Urinary bladder (tissue), 4 donors: ENCODE measurements at places on chromosomes 3 and 15. TPM values are rescaled to one million over a fixed set of nuclear protein-coding genes. Genes with fewer than 3 reads are reported as not detected.

DLEC1 gene
- total RNA-seq: 0.42 TPM

TM6SF1 gene
- total RNA-seq: 5.7 TPM

TRPM1 gene
- total RNA-seq: not detected

MANF gene
- 34.7 TPM for total RNA-seq

SCAMP5 gene
- total RNA-seq: 6.9 TPM

MORC1 gene
- total RNA-seq: 0.90 TPM

TRH gene
- 0.16 TPM for total RNA-seq

WDR93 gene
- not detected for total RNA-seq

CHAC1 gene
- 0.42 TPM for total RNA-seq

SLC12A1 gene
- not detected for total RNA-seq

TRMT10C gene
- 32.5 TPM for total RNA-seq

ARL13B gene
- total RNA-seq: 18.0 TPM

NR1I2 gene
- total RNA-seq: 0.11 TPM

ACP3 gene
- 3.2 TPM for total RNA-seq

CLDN18 gene
- not detected for total RNA-seq

MASP1 gene
- 4.9 TPM for total RNA-seq

TLR9 gene
- total RNA-seq: 0.11 TPM

ETFA gene
- total RNA-seq: 117 TPM

RTP1 gene
- total RNA-seq: not detected

NR2E3 gene
- total RNA-seq: 2.3 TPM

PLOD2 gene
- 114 TPM for total RNA-seq

KIF23 gene
- total RNA-seq: 32.5 TPM

TNFAIP8L3 gene
- total RNA-seq: 9.7 TPM

FBXO40 gene
- total RNA-seq: not detected

PTPN23 gene
- 12.4 TPM for total RNA-seq

CCR9 gene
- not detected for total RNA-seq

SNTN gene
- total RNA-seq: not detected

HRG gene
- not detected for total RNA-seq

SV2B gene
- total RNA-seq: 4.5 TPM

GRIP2 gene
- 6.9 TPM for total RNA-seq

SMCO1 gene
- total RNA-seq: not detected

PDCD7 gene
- 18.3 TPM for total RNA-seq

LRTM1 gene
- 13.4 TPM for total RNA-seq

PLA1A gene
- total RNA-seq: 0.42 TPM

ARL14 gene
- 5.2 TPM for total RNA-seq

LYZL4 gene
- not detected for total RNA-seq

SLC51B gene
- not detected for total RNA-seq

SLCO2A1 gene
- total RNA-seq: 3.0 TPM

ANKUB1 gene
- total RNA-seq: not detected

CACNA1D gene
- 23.5 TPM for total RNA-seq

SLC28A1 gene
- total RNA-seq: 0.11 TPM

RARRES1 gene
- 26.3 TPM for total RNA-seq

NUP210 gene
- 3.3 TPM for total RNA-seq

NPAP1 gene
- 0.58 TPM for total RNA-seq

PTPRG gene
- 95.3 TPM for total RNA-seq

GPR171 gene
- total RNA-seq: 0.63 TPM

AHSG gene
- total RNA-seq: 0.26 TPM

ZBTB20 gene
- 99.9 TPM for total RNA-seq

LRRIQ4 gene
- not detected for total RNA-seq
